ENCODE measurements at places on chromosomes 7 and 10. TPM values are rescaled to one million over a fixed set of nuclear protein-coding genes. Genes with fewer than 3 reads are reported as not detected.

GRCh38 chr7:55244006-55244745 lies 121.0 kb upstream of the LANCL2 start:
- H3K27me3 ChIP-seq = peaks cover 8% of the 10 kb centered on the region
- H3K27ac ChIP-seq = no peak overlapping the region
- no peak overlapping the region for H3K4me3 ChIP-seq
- no peaks in the 10 kb centered on the region for H3K36me3 ChIP-seq
- no peak for DNase-seq

DNA sequence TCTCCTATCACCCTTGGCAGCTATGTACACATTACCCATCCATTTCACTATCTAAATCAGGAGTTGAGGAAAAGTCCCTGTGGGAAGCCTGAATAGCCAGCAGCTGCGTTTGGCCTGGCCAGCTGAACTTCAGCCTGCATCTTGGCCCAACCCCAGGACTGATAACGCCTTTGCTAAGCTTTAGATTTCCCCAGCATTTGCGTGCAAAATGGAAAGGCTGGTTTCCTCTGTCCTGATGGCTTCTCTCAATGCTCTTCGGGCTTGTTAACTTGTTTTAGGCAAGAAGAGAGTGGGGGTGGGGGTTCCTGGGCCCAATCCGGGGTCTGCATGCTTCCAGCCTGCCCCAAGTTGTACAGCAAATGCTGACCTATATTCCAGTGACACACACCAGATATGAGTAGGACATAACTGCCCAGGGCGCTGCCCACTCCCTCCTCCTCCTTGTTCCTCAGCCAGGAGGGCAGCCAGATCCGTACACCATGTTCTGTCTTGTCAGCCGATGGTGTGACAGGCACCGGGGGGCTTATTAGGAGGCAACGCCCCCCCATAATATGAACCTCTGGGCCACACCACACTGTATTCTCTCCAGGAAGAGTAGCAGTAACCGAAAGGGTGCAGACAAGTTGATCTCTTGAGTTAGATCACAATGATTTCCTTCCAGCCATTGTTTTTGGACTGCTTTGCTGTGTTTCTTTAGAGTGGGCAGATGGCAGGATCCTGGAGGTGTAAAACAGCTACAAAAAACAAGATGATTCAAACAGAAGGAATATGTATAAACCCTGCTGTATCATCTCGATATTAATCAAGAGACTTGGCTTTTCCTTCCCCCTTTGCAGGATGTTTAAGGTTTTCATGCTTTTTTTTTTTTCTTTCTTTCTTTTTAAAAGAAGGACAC lies 339.0 kb downstream of the RNLS start:
- peak; percentile 90 for DNase-seq
- H3K27me3 ChIP-seq = no peaks in the 10 kb centered on the region
- no peaks in the 10 kb centered on the region for H3K36me3 ChIP-seq
- H3K27ac ChIP-seq = peak overlapping the region; percentile 81
- peaks cover 22% of the 10 kb centered on the region for H3K4me1 ChIP-seq
- no peak overlapping the region for H3K4me3 ChIP-seq

KLHL7 gene
- total RNA-seq = 29.0 TPM

CCM2 gene
- total RNA-seq = 57.4 TPM

DNA sequence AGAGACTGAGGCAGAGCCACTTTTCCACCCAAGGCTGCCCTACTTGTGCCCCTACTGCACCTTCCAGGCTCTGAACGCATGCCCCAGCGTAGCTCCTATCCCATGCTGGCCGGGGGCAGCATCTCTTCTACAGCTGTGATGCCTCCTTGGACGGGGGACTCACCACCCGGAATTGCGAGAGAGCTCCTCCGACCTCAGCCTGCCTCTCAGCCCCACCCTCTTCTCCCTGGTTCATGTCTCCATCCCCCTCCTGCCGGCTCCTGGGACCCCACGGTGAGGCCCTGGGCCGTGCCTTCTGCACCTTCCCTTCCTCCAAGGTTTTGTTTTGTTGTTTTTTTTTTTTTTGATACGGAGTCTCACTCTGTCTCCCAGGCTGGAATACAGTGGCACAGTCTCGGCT lies 112.4 kb downstream of the MICALL2 start:
- no peaks in the 10 kb centered on the region for H3K4me1 ChIP-seq
- DNase-seq = no peak
- H3K27me3 ChIP-seq = no peaks in the 10 kb centered on the region

DNA sequence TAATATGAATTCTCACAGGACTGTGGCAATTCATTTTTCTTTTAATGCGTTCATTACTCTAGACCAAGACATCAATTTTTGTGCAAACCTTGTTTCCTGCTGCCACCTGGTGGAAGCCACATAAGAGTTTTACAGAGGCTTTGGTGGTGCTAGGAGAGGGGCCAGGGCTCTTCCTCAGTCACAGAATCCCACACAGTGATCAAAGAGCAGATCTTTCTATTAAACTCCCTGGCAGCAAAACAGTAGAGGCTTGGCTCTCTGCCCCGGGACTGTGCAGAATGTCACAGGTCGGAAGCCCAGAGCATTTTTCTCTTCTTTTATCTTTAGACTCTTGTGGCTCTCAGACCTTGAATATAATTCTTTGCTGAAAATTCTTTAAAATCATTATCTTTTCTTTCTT lies 506.4 kb upstream of the C7orf33 start:
- DNase-seq = no peak
- no peak overlapping the region for H3K27ac ChIP-seq
- no peak overlapping the region for H3K4me3 ChIP-seq
- H3K36me3 ChIP-seq = no peaks in the 10 kb centered on the region
- H3K27me3 ChIP-seq = no peaks in the 10 kb centered on the region
- no peaks in the 10 kb centered on the region for H3K4me1 ChIP-seq

- H3K27me3 ChIP-seq = no peaks in the 10 kb centered on the region
- H3K27ac ChIP-seq = no peak overlapping the region
- DNase-seq = no peak
- H3K36me3 ChIP-seq = peaks cover 2% of the 10 kb centered on the region
- H3K4me3 ChIP-seq = no peak overlapping the region
Observed at GRCh38 chr7:1922071-1922869, 252.2 kb downstream of the ELFN1 start.

DNA sequence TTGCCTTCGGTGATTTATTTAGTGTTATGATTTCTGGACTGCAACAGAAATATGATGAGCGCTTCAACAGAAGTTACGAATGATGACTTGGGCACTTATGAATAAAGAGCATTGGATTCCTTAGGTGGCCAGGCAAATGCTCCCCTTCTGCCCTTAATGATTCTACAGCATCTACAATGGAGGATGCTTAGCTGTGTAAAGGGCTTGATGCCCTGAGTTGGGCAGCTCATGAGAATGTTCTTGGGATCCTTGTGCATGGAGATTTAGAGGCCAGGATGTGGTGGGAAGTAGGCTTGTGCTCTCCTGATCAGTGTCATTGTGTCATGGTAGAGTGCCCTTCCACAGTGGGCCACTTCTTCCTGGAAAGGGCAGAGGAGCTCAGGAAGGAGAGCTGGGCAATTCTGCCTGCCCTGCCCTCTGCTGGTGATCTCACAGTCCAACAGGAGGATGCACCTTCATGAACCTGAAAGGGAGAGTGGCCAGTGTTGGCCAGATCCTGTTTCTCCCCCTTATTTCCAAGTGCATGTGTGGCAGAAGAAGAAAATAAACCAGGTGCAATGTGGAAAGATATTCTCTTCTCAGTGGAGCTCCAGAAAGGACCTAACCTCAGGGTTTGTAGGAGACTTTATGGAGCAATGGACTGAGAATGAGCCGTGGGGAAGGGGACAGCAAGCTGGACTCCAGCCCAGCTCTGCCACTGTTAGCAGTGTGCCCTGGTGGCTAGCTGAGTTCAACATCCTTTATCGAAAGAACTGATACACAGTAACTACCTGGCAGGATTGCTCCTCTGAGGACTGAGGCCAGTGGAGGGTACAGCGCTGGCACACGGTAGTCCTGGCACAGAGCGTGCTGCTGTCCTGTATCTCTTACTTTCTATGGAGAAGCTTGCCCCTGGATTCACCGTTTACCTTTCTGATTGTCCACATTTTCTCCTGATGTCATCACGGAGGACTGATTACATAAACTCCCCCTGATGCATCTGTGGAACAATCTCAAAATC lies 182.9 kb downstream of the BMPER start:
- DNase-seq = peak; percentile 40
- H3K27ac ChIP-seq = no peak overlapping the region
- H3K4me1 ChIP-seq = no peaks in the 10 kb centered on the region
- no peaks in the 10 kb centered on the region for H3K27me3 ChIP-seq

IMPDH1 gene
- 97.9 TPM for total RNA-seq

DNA sequence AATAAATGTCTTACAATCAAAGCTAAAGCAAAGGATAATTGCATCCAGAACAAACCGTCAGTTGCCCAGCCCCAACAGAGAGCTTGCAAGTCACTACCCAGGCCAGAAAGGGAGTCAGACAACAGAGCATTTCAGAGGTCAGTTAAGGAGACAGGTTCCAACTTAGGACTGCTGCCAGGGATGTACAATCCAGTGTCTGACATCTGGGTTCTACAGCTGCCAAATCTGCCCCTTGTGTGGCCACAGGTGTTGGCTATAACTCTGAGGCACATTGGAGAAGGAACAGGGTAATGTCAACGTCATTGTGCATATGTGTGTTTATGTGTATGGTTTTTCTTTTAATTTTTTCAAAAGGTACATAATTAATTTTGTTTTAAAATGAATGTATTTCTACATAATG lies 85.2 kb upstream of the GLCCI1 start:
- H3K27ac ChIP-seq = no peak overlapping the region
- no peaks in the 10 kb centered on the region for H3K4me1 ChIP-seq
- no peak for DNase-seq
- H3K4me3 ChIP-seq = no peak overlapping the region
- H3K27me3 ChIP-seq = no peaks in the 10 kb centered on the region
- H3K36me3 ChIP-seq = no peaks in the 10 kb centered on the region

- DNase-seq = peak; percentile 19
- peak overlapping the region; percentile 66 for H3K27ac ChIP-seq
- H3K36me3 ChIP-seq = no peaks in the 10 kb centered on the region
Observed at GRCh38 chr10:6164271-6165095, 38.2 kb upstream of the PFKFB3 start.

- H3K4me3 ChIP-seq = no peak overlapping the region
- H3K27me3 ChIP-seq = no peaks in the 10 kb centered on the region
- DNase-seq = no peak
- peaks cover 19% of the 10 kb centered on the region for H3K4me1 ChIP-seq
- H3K36me3 ChIP-seq = peaks cover 12% of the 10 kb centered on the region
Observed at GRCh38 chr7:6393667-6394056, 54.1 kb downstream of the DAGLB start.

COMTD1 gene
- total RNA-seq = 14.0 TPM

CDHR1 gene
- 0.14 TPM for total RNA-seq

DNA sequence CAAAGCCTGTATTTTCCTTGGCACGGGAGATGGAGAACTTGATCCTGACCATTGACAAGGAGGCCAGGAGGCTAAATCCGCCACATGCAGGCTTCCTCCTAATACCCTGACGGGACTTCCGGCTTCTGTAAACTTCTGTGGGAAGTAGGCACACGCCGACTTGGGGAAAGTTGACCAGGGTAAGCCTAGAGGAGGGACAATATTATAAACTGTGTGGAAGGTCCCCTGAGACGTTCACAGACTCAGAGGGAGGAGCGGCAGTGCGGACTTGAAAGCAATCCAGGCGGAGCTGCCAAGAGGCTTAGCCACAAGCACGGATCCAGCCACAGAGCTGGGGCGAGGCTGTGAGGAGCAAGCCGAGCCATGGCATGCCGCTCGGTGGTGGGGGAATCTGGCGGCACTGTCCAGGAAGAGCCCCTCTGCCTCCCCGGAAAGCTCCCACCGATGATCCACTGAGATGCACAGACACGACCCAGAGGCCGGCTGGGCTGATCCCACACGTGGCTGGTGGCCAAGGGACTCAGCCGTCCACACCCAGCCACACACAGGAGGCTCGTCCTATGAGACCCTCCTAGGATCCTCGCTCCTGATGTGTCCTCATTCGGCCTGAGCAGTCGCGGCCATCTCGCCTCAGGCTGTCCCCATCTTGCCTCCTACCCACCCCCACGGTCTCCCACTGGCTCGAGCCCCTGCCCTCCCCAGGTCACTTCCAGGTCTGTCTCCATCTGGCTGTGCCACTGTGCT lies 40.0 kb upstream of the INSIG1 start:
- H3K4me3 ChIP-seq = no peak overlapping the region
- H3K36me3 ChIP-seq = no peaks in the 10 kb centered on the region
- no peak overlapping the region for H3K27ac ChIP-seq

PRSS37 gene
- not detected for total RNA-seq

DNA sequence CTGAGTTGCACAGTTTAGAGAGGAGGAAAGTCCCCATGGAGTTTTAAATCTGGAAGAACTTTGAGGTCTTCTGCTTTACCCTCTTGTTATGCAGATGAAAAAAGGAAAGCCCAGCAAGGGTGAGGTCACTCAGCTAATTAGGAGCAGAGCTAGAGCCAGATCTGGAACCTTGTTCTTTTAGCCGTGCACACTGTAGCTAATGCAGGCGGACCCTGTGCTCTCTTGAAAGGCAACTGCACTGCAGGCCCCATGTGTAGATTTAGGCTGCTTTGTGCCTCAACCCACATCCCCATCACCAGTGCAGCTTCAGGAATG lies 63.4 kb downstream of the SYPL1 start:
- no peak overlapping the region for H3K27ac ChIP-seq
- no peaks in the 10 kb centered on the region for H3K36me3 ChIP-seq
- no peaks in the 10 kb centered on the region for H3K4me1 ChIP-seq
- no peak for DNase-seq
- peaks cover 20% of the 10 kb centered on the region for H3K27me3 ChIP-seq
- H3K4me3 ChIP-seq = no peak overlapping the region
